ENCODE measurements at places on chromosomes 7 and 10.

GRCh38 chr10:43252783-43253341 lies 14.0 kb downstream of the RASGEF1A start:
- no peak for DNase-seq

DNA sequence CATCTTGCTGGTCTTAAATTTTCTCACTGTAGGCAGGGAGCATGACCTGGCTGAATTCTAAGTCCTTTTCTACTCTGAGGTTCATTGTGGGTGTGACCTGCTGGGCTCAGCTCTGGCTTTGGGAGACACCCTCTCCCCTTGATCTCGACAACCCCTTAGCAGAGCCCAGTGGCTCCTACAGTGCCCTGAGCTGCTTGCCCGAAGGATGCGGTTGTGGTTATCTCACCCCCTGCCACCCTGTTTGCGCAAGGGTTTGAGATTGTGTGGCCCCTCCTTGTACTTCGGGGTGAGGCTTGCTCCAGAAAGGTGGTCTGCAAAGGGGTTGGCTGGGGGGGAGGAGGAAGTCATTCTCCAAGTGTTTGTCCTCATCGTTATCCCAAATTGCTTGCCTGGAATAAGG lies 55.3 kb downstream of the TCF7L2 start:
- DNase-seq: no peak

DNA sequence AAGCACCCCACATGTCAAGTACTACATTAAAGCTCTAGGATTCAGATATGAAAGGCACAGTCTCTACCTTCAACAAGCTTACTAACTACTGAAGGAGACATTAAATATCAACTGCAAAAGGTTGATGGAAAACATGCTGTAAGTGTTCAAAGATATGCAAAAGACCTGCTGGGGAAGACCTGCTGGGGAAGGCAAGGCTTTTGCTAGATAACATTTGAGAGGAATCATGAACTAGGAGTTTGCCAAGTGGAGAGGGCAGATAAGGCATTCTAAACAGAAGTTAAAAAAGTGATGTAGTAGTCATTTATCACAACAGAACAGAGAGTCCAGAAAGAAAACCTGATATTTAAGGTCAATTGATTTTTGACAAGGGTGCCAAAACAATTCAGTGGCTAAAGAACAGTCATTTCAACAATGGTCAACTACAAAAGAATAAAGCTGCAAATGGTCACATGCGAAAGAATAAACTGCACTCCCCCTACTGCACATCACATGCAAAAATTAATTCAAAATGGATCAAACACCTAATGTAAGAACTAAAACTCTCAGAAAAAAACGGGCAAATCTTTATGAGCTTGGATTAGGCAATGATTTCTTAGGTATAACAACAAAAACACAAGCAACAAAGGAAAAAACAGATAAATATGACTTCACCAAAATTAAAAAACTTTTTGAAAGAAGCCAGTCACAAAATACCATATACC lies 23.0 kb upstream of the MSS51 start:
- no peak for DNase-seq

DNA sequence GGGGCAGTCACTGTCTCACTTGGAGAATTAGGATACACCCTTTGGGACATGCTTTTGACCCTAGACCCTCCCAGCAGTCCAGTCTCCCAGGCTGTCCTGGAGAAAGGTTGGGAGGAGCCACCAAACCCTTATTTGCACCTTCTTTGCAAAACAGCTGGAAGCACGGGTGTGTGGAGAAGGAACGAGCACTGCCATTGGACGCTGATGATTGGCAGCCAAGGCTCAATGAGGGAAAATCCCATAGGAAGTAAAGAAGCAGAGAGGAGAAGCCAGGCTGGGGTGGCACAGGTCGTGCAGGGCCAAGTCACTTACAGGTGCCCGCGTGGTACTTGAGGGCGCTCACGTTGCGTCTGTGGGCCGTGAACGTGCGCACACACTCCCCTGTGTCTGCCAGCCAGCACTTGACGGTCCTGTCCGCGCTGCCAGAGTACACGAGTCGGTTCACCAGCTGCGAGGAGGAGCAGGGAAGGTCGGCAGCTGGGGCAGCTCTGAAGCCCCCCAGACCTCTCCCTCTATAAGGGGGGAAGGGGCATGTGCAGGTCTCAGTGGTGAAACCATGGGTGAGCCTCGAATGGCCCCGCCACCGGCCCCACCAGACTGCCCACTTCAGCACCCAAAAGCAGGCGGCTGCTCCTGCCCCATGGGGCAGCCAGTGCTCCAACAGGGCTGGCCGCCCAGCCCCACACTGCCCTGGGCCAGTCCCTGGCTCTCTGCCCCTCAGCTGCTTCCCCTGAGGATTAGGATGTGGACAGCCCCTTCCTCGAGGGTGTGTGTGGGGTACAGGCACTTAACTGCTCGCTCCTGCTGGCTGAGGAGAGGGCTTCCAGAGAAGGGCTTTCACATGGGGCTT lies 24.8 kb downstream of the WDR86 start:
- DNase-seq: no peak

DNA sequence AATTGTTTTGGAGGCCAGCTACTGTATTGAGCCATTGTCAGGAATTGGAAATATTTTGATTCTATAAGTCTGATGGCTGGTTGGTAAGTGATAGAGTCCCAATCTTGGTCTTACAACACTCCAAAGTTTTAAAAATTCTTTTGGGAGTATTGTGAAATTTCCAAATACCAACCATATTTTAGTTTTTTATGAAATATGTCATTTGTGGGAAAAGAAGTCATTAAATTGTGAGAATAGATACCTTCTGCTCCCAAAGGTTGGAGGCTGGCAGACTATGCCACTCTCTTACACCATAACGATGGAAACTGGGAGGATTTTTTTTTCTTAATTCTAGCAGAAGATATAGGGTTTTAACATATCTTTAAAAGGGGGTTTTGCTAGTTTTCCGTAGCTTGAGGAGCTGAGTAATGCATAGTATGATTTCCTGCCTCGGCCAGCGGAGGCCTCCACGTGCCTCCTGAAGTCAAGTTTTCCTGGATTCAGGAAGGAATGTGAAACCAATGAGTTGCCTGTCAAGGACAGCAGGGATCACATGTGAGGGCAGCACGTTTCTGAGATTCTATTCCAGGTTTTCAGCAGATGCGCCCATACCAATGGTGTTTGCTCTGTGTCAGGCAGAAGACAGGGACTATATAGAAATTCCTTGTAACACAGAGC lies 92.2 kb upstream of the LAMB4 start:
- no peak for DNase-seq

GRCh38 chr7:32357535-32358277 lies 132.5 kb downstream of the LSM5 start:
- DNase-seq: no peak

GRCh38 chr7:2049111-2049781 lies 183.5 kb downstream of the MAD1L1 start:
- no peak for DNase-seq

DNA sequence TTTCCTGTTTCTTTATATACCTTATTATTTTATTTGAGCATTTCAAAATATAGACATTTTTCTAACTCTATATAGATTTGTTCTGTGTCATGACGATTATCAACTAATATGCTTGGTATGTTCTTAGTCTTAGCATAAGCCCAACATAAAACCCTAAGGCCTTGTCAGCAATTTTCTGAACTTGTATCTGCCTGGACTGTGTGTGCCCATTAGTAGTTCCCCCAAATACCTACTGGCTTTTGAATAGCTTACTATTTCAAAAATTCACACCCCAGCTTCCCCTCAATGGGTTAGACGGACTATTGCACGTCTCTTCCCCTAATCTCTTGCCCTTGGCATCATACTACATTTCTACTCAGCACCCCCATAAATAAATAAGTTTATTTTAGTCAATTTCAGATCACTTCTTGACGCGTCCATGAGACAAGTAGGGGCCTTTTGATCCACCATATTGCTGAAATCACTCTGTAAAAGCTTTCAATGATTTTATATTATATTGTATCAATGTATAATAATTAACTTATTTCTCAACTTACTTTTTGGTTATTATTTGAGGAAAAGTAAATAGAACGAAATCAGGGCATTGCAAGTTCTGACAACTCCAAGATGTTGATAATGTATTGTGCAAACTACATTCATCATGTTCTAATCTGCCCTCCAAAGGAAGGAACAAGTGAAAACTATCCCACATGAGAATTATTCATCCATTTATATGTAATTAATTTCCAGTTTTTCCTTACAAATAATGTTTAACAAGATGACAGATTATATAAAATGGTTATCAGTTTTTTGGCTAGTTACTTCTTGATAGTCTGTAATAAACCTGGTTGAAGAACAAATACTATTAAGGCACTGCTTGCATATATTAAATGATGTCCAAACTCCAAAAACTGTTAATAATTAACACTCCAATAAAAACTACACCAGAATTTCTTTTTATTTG lies 1.1 kb upstream of the AKR1C3 start:
- DNase-seq: no peak

GRCh38 chr10:100899171-100899570 lies 13.6 kb upstream of the SLF2 start:
- no peak for DNase-seq

DNA sequence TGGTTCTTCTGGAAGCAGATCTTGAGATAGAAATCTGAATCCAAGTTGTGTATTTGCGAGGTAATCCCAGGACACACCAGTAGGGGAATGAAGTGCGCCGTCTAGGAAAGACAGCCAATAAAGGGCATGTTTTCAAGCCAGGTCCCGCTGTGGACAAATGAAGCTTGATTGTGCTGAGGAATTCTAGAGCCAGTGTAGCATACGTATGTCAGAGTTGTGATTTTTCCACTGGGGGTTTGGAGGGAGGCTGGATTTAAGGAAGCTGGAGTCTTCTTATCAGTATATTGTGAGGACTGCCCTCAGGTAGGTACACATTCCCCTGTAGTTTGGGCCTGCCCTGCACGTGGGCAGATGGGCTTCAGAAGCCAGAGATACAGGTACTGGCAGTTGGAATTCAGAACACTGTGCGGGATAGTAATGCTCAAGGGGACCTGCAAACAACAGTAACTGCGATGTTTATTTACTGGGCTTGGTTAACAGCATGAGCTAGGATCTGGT lies 50.9 kb downstream of the GALNT11 start:
- DNase-seq: no peak

- DNase-seq: no peak
Measured at GRCh38 chr7:130298544-130299326, 5.8 kb downstream of the CPA4 start.

- no peak for DNase-seq
Measured at GRCh38 chr7:2199956-2200583, 32.7 kb downstream of the MAD1L1 start.

GRCh38 chr10:121580276-121581116 lies 17.7 kb downstream of the FGFR2 start:
- no peak for DNase-seq

- DNase-seq: no peak
Measured at GRCh38 chr7:22694597-22695207, 32.3 kb upstream of the IL6 start.

DNA sequence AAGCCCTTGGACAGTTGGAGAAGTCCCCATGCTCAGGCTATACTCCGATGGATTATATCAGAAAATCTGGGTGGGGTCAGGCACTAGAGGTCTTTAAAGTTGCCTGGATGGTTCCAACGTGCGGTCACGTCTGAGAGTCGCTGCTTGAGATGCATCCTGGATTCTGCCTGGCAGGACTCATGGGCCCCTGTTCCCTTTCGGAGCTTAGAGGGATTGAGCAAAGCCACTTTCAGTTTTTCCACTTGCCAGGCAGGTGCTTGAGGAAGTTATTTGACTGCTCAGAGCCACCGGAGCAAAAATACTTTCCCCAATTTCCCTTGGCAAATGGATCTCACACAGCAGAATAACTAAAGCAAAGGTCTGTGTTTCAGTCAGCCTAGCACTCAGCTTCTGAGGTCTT lies 129.1 kb downstream of the GALNT17 start:
- DNase-seq: no peak

- DNase-seq: no peak
Measured at GRCh38 chr10:85447690-85448089, 918.9 kb downstream of the GRID1 start.

- peak; percentile 83 for DNase-seq
Measured at GRCh38 chr10:96830511-96831199, 1.4 kb upstream of the LCOR start.

- DNase-seq: no peak
Measured at GRCh38 chr10:32349968-32350738, 3.2 kb upstream of the EPC1 start.

GRCh38 chr10:120505866-120506265 lies 48.8 kb downstream of the PLPP4 start:
- no peak for DNase-seq

DNA sequence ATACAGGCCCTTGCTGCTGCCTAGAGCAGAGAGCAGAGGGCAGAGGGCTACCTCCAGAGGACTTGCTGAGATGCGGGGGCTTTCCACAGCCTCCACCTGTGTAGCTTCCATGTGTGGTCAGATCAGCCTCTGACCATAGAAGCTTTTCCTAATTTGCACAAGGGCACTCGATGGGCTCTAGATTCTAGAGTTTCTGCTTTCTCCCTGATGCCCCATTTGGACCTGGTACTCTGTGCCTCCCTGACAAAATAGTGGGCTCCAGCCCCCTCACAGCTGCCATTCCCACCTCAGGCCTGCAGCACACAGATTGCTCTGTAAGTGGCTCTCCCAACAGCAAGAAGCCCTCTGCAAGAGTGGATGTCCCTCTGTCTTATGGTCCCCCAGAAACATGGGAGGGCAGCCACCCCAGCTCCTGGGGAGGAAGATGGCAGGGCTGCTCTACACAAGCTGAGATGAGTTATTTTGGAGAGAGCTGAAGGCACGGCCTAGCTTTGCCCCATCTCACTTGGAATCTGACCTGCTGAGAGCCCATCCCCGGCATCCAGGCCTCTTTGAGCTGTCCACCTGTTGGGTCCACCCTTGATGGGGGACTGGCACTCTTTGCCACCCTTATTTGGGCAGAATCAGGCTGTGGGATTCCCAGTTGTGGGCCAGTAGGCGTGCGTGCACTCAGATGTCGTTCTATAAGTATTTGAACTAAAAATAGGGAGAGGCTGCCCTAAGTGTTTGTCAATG lies 16.7 kb downstream of the TMEM273 start:
- DNase-seq: no peak

GRCh38 chr7:148747274-148747673 lies 48.6 kb downstream of the CUL1 start:
- no peak for DNase-seq

- no peak for DNase-seq
Measured at GRCh38 chr10:87626422-87626892, 33.2 kb upstream of the PAPSS2 start.

- no peak for DNase-seq
Measured at GRCh38 chr10:10903620-10904019, 114.1 kb upstream of the CELF2 start.

- no peak for DNase-seq
Measured at GRCh38 chr7:15128716-15129115, 226.2 kb upstream of the DGKB start.

DNA sequence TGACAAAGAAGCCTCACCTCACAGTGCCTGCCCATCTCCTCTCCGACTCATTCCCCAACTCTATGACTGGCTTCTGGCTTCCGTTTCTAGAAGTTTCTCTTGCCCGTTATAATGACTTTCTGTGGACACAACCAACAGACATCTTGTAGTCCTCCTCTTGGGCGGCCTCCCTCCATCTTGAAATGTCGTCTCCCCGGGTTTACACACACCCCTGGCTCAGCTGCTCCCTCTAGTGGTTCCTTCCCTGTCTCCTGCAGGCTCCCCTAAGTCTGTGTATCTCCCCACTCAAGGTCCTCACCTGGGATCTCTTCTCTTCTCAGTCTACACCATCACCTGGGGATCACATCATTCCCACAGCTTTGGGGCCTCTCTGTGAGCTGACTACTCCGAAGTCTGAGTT lies 123.4 kb upstream of the NEBL start:
- no peak for DNase-seq
